A549 treated with CpdA at 1 μM for 4 hours (cell line): ENCODE measurements at places on chromosomes 1 and 21. TPM values are rescaled to one million over a fixed set of nuclear protein-coding genes. Genes with fewer than 3 reads are reported as not detected.

Gene RABGGTB
- total RNA-seq: 71.1 to 102 TPM (median 73.3 TPM) in 5 replicates

Gene OXCT2
- 0.38 to 0.64 TPM (median 0.40 TPM) in 5 replicates for total RNA-seq

Gene FCRL6
- not detected in 5 replicates for total RNA-seq

Gene THEMIS2
- total RNA-seq: 0.51 to 1.8 TPM (median 0.94 TPM) in 5 replicates

Gene SH2D2A
- total RNA-seq: 3.6 to 5.2 TPM (median 4.1 TPM) in 5 replicates

Gene LCE2C
- not detected in 5 replicates for total RNA-seq

Gene TUT4
- 15.8 to 26.3 TPM (median 16.9 TPM) in 5 replicates for total RNA-seq

Gene DYNLT4
- 0.29 to 0.70 TPM (median 0.57 TPM) in 5 replicates for total RNA-seq

Gene LCE1C
- not detected in 5 replicates for total RNA-seq

Gene LMX1A
- total RNA-seq: not detected in 5 replicates

Gene SAMSN1
- total RNA-seq: not detected in 5 replicates

Gene PRRX1
- total RNA-seq: 0.03 TPM in 2 of 5 replicates, not detected in the others

Gene PGLYRP3
- not detected in 5 replicates for total RNA-seq

Gene FHAD1
- total RNA-seq: 0.46 to 0.78 TPM (median 0.69 TPM) in 5 replicates

Gene CLCNKB
- total RNA-seq: 0.03 to 0.09 TPM in 2 of 5 replicates, not detected in the others

Gene CELA3B
- not detected in 5 replicates for total RNA-seq

Gene SLC9C2
- total RNA-seq: not detected in 5 replicates

Gene FCRL5
- not detected in 5 replicates for total RNA-seq

Gene AJAP1
- total RNA-seq: under 0.01 TPM in 1 of 5 replicates, not detected in the others

Gene C1orf226
- 0.66 to 1.2 TPM (median 0.90 TPM) in 5 replicates for total RNA-seq

Gene RSPH1
- 0.51 to 0.98 TPM (median 0.65 TPM) in 5 replicates for total RNA-seq

Gene C1QB
- total RNA-seq: not detected in 5 replicates

Gene SPATA1
- 0.47 to 1.3 TPM (median 0.72 TPM) in 5 replicates for total RNA-seq

Gene ZNF593OS
- 0.22 to 0.34 TPM (median 0.27 TPM) in 4 of 5 replicates, not detected in the other for total RNA-seq

Gene NUDT4B
- 0.22 to 1.0 TPM (median 0.85 TPM) in 3 of 5 replicates, not detected in the others for total RNA-seq

Gene FALEC
- 0.18 to 0.39 TPM in 2 of 5 replicates, not detected in the others for total RNA-seq

Gene LY9
- 0.08 to 0.18 TPM (median 0.14 TPM) in 4 of 5 replicates, not detected in the other for total RNA-seq

Gene CFAP107
- not detected in 5 replicates for total RNA-seq

Gene IL6R
- total RNA-seq: 10.1 to 13.8 TPM (median 11.3 TPM) in 5 replicates

Gene S100A1
- total RNA-seq: 0.55 to 0.96 TPM (median 0.86 TPM) in 4 of 5 replicates, not detected in the other

Gene KCNE2
- total RNA-seq: not detected in 5 replicates

Gene MRPL55
- 79.8 to 96.2 TPM (median 84.6 TPM) in 5 replicates for total RNA-seq

Gene C8A
- not detected in 5 replicates for total RNA-seq

Gene TGFB2
- 23.7 to 31.9 TPM (median 27.5 TPM) in 5 replicates for total RNA-seq

Gene LRP8
- 37.8 to 49.7 TPM (median 46.0 TPM) in 5 replicates for total RNA-seq

Gene BARHL2
- total RNA-seq: not detected in 5 replicates

Gene NPR1
- total RNA-seq: 0.80 to 1.2 TPM (median 0.95 TPM) in 5 replicates

Gene PGLYRP4
- total RNA-seq: not detected in 5 replicates

Gene TSTD1
- 0.25 to 0.52 TPM (median 0.40 TPM) in 4 of 5 replicates, not detected in the other for total RNA-seq

Gene HMGN2
- total RNA-seq: 345 to 395 TPM (median 355 TPM) in 5 replicates

Gene LEFTY2
- not detected in 5 replicates for total RNA-seq

Gene HDGF
- 447 to 471 TPM (median 466 TPM) in 5 replicates for total RNA-seq

Gene CCDC27
- total RNA-seq: not detected in 5 replicates
